ENCODE measurements at places on chromosomes 1 and 21. TPM values are rescaled to one million over a fixed set of nuclear protein-coding genes. Genes with fewer than 3 reads are reported as not detected.

- no peak for DNase-seq
These were observed at the start of gene SMIM1 for GRCh38 chr1:3772715-3773571. Gene SMIM1 (plus strand): TSS chr1:3772749. CDS start chr1:3775374, 2,625 bp downstream.

DNA sequence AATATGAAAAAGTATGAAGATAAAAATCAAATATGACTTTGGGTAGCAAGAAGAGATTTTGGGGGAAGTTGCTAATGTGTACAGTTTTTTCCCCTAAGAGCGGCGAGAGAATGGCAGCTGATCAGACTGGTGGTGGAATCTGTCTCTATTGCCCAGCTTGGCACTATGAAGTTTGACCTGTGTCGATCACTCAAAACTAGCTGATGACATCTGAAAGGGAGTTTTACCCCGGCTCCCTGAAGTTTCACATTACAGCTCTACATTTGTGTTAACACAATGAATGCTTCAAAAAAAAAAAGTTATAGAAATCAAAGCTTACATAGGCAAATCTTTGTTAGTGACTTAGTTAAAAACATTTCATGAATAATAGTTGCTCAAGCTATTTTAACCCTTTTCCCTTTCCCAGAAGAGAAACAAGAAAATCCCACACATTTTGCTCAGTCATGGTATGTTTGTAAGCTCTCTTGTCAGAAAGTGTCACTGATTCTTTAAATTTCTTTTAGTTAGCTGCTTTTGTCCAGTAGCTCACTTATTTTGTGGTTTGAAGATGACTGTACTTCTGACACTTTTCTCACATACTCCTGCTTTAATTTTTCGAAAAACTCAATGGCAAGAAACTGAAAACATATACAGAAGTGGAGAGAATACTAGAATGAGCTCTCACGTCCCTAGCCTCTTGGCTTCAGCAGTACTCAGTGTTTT lies 41.3 kb downstream of the DYRK1A start:
- DNase-seq: peak; percentile 63

GRCh38 chr1:203475012-203475981 lies at the start of gene PRELP:
Gene PRELP (plus strand): TSS chr1:203475806. CDS start chr1:203483185, 7,379 bp downstream.
- DNase-seq: peak; percentile 18

- DNase-seq: no peak
These were observed 18.1 kb upstream of the PTTG1IP start for GRCh38 chr21:44891631-44892031.

ERG gene
- polyA plus RNA-seq: not detected

DNA sequence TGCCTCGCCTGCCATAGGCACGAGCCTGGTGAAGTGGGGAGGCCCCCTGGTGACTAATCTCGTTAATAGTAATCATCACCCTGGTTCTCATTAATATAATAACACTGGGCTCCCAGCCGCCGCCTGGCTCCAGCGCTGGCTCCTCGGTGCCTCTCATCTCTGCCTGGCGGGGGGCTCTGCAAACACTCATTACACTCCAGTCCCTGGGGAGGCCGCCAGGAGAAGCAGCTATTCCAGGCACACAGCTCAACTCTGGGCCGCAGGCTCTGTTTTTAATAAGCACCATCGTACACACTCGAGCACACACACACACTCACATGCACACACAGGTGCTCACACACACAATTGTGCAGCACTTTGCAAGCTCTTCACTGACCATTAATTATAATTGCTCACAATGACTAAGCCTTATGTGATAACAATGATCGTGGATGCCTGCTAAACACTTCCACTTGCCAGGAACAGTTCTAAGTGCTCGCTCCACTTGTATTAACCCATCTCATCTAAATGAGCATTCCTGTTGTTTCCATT lies 52.2 kb downstream of the SDC3 start:
- DNase-seq: no peak

AIRE gene
- not detected for polyA plus RNA-seq

ESRRG gene
- polyA plus RNA-seq: 0.17 TPM

DNA sequence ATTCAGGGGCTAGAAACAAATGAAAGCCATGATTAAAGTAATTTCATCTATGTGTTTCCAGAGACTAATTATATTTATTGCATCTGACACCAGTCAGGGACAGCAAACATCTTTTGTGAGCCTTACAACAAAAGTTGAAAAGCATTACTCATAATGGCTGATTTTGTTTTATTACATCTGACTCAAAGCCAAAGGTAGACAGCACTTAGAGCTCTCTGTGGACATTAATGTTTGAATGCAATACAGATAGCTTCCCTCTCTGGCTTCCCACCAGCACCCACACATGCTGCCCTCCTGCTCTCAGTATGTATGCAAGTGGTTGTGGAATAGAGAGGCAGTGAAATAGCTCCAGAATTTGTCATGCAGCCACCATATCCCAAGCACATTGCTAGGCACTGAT lies 198.7 kb downstream of the SETD4 start:
- peak; percentile 3 for DNase-seq

GRCh38 chr1:51306950-51307349 lies 23.4 kb downstream of the TTC39A start:
- DNase-seq: no peak

DNA sequence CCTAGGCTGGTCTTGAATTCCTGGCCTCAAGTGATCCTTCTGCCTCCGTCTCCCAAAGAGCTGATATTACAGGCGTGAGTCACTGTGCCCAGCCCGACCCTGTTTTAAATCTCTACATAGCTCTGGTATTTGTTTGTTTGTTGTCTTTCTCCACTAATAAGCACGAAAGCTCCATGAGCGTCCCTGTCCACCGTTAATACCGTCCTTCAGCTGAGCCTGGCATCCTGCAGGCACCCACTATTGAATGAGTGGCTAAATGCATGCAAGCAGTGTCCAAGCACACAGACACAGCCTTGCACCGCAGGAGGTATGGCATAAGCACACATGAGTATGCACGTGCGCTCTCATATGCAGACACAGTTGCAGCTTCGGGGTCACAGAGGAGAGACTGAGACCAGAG lies 4.5 kb upstream of the COL16A1 start:
- DNase-seq: peak; percentile 47

- no peak for DNase-seq
These were observed 2.9 kb downstream of the IGSF8 start for GRCh38 chr1:160095382-160096105.

CLCA1 gene
- polyA plus RNA-seq: 0.01 TPM

GRCh38 chr1:187685333-187685732 lies 856.6 kb downstream of the PLA2G4A start:
- DNase-seq: peak; percentile 83

GRCh38 chr1:245099401-245099800 lies 55.4 kb upstream of the KIF26B start:
- no peak for DNase-seq
